ENCODE measurements at places on chromosomes 12 and 14.

- no peak for DNase-seq
These were observed 1.1 kb downstream of the CNTN1 start for GRCh38 chr12:40693207-40693821.

- no peak for DNase-seq
These were observed 152.1 kb upstream of the PLEKHG7 start for GRCh38 chr12:92550661-92551060.

DNA sequence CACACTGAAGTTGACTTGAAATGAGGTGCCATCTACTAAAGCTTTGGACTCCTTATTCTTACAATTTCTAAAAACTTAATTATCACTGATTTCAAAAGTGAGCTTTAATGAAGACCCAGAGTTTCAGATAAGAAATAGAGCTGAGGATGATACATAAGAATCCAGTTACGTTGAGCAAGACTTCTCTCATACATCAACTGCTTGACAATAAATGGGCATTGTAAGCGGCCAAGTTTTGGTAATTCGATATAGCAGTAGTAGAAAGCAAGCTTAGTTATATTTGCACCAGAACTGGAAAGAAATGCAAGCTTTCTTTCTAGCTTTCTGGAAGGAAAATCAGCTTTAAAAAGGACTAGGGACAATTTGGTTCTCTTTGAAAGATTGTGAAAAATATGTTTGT is 1359.6 kb downstream of the FSCB start:
- DNase-seq = no peak

- DNase-seq = no peak
These were observed 27.7 kb upstream of the TMED10 start for GRCh38 chr14:75204116-75204515.

DNA sequence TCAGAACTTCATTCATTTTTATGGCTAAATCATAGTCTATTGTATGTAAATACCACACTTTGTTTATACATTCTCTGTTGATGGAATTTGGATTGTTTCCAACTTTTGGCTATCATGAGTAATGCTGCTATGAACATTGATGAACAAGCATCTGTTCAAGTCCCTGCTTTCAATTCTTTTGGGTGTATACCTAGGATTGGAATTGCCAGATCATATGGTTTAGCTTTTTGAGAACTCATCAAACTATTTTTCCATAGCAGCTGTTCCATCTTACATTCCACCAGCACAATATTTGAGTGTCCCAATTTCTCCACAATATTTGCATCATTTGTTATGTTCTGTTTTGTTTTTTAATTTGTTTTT is 52.3 kb upstream of the CCND2 start:
- no peak for DNase-seq

GRCh38 chr14:65237941-65238340 is 135.6 kb upstream of the MAX start:
- DNase-seq = no peak

- no peak for DNase-seq
These were observed 66.5 kb downstream of the ATP23 start for GRCh38 chr12:58007875-58008274.

- no peak for DNase-seq
These were observed 40.0 kb upstream of the NAP1L1 start for GRCh38 chr12:76124456-76124855.

- DNase-seq = no peak
These were observed 191.5 kb upstream of the C14orf180 start for GRCh38 chr14:104388011-104388521.

DNA sequence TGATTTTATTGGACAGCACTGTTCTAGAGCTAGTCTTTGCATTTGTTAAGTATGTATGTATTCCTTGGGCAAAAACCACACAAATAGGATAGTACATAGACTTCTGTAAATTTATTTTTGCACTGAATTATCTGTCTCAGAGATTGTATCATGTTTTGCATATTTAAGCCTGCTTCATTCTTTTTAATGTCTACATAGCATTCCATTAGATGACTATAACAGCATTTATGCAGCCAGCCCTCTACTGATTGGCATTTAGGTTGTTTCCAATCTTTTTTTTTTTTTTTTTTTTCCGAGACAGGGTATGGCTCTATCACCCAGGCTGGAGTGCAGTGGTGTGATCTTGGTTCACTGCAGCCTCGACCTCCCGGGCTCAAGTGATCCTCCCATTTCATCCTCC is 34.5 kb downstream of the SYNDIG1L start:
- no peak for DNase-seq

- DNase-seq = no peak
These were observed 215.1 kb downstream of the LRRK2 start for GRCh38 chr12:40439771-40440492.

DNA sequence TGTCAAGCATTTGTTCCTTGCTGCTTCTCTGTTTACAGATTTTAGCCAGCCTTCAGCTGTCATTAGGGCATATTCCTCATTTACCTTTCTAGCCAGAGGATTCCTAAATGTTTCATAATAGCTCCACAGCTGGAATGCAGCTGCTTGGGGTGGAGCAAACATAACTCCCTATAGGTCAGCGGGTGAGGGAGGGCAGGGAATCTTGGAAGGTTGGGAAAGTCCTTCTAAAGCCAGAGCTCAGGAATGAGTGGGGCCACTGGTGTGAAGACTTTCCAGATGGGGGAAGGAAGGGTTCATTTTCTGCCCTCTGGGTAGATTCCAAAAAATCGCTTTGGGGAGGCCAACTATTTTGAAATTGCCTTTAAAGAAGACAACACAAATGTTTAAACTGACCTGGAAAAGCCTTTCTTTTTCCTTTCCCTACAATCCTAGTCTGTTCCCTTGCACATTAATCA is 16.3 kb upstream of the IRF2BPL start:
- DNase-seq = no peak

DNA sequence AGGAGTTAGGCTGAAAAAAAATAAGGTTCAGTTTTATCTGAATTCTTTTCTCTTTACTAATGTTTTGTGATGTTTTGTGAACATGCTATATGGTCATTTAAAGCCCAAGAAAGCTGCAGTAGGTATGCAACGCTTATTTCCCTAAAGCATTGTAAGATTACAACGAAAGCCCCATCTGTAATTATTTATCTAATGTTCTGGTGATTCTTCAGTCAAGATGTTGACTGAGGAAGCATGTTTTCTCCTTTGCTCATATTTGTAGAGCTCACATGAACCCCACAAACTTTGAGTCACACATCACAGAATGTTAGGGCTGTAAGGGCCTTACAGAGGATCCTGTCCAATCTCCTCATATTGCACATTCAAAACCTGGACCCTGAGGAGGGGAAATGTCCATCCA is 3.2 kb upstream of the TUBA1C start:
- DNase-seq = no peak

- no peak for DNase-seq
These were observed 823 bp upstream of the TSPAN11 start for GRCh38 chr12:30925607-30926242.

DNA sequence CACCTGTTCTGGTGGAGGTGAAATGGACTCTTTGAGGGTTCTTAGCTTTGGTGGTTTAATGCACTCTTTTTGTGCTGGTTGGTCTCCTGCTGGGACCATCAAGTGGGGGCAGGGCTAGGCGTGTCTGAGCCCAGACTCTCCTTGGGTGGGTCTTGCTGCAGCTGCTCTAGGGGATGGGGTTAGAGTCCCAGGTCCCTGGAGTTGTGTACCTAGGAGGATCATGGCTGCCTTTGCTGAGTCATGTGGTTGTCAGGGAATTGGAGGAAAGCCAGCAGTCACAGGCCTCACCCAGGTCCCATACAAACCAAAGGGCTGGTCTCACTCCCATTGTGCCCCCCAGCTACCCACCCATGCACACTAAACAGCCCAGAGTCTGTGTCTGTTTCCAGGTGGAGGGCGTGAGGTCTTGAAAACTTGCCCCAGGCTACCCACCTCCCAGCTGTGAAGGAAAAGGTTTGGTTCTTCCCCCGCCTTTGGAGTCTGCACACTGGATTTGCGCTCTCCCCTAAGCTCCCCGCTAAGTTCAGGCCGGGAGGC is 387.7 kb downstream of the TMTC2 start:
- no peak for DNase-seq

- DNase-seq = no peak
These were observed 2.6 kb downstream of the MYF6 start for GRCh38 chr12:80709811-80710726.

GRCh38 chr14:89427426-89428172 is 10.6 kb upstream of the FOXN3 start:
- no peak for DNase-seq

GRCh38 chr14:49950275-49951228 is 57.7 kb downstream of the ARF6 start:
- DNase-seq = no peak

DNA sequence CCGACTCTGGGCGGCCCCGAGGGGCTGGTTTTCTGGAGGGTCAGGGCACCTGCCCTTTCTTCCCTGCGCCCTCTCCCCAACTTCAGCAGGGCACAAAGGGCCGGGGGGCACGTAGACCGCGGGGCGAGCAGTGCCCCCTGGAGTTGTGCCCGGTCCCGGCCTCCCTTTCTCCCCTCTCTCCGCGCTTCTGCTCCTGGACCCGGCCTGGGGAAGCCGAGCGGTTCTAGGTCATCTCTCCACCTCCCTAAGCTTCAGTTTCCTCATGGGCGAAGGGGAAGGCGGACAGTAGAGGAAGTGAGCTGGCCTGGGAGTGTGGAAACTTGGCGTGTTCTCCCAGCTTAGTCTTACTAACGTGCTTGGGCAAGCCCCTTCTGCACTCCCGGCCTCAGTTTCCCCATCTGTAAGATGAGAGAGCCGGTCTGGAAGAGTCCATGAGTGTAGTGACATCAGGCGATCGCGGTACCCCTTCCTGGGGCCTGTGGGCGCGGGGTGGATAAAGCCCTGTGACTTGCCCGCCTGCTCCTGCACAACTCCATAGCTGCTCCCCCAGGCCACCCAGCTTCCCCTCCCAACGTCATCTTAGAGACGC is 158.6 kb upstream of the PARP11 start:
- peak; percentile 78 for DNase-seq

DNA sequence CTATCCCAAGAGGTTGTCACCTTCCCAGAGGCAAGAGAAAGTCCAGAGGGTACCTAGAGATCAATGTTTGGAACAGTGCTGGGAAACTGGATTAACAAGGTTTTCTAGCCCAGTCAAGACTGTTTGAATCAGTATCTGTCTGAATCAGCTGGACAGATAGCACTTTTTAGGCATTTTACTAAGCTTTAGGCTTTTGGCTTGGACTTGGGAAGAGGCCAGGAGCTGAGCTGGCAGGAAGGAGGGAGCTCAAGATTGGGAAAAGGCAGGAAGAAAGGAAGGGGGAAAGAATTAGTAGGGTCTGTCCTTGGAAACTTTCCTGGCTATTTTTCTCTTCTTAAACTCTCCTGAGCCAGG is 8.3 kb downstream of the IKZF4 start:
- no peak for DNase-seq

DNA sequence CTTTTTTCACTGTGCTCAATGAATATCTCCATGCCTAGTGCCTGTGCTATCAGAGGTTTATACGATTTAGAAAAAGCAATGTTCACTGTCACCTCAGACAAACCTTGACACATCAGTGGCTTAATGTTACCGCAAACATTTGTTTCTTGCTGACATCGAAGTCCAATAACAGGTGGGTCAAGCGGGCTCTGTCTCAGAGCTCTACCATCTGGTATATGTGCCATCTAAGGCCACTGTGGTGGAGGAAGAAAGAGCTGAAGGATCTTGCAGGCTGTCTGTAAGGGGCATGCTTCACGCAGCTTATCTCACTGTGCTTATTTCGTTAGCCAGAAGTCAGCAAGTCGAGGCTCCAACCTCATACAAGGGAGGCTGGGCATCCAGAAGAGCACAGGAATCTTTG is 189.5 kb upstream of the NTF3 start:
- DNase-seq = no peak

GRCh38 chr14:74368441-74368840 is 20.2 kb downstream of the VRTN start:
- DNase-seq = no peak

DNA sequence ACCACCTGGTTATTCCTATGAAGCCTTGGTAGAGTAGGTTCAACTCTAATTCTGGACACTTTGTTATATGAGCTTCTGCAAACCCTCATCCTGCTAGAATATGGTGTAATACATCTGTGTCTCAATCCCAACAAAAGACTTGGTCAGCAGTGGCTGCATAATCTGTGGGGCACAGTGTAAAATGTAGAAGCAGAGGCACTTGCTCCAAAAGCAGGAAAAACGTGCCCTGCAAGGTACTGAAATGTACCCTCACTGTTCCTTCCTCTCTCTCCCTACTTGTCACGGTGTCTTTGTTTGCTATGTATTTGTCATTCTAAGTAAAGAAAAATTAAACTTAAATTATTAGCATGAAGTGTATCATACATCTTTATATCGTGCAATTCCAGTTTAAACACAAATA is 267.9 kb downstream of the BCL11B start:
- peak; percentile 9 for DNase-seq

DNA sequence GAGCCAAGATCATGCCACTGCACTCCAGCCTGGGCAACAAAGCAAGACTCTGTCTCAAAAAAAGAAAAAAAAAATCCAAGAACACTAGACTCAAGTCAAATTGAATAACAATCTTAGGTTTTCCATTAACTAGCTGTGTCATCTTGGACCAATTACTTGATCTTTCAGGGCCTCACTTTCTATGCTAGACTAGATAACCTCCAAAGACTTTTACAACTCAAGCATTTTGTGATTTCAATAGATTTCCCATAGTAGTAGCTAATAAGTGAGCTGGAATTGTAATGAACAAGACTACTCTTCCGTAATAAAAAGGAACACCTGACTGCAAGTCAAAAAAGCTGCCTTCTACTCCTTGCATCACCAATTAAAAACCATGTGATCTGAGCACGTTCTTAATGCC is 127.0 kb upstream of the SSTR1 start:
- DNase-seq = no peak

GRCh38 chr12:113197518-113198077 is 12.1 kb downstream of the RITA1 start:
- DNase-seq = no peak

GRCh38 chr12:113960030-113960429 is 6.1 kb downstream of the RBM19 start:
- DNase-seq = no peak

GRCh38 chr14:38090506-38090905 is 117.2 kb upstream of the SSTR1 start:
- DNase-seq = no peak

DNA sequence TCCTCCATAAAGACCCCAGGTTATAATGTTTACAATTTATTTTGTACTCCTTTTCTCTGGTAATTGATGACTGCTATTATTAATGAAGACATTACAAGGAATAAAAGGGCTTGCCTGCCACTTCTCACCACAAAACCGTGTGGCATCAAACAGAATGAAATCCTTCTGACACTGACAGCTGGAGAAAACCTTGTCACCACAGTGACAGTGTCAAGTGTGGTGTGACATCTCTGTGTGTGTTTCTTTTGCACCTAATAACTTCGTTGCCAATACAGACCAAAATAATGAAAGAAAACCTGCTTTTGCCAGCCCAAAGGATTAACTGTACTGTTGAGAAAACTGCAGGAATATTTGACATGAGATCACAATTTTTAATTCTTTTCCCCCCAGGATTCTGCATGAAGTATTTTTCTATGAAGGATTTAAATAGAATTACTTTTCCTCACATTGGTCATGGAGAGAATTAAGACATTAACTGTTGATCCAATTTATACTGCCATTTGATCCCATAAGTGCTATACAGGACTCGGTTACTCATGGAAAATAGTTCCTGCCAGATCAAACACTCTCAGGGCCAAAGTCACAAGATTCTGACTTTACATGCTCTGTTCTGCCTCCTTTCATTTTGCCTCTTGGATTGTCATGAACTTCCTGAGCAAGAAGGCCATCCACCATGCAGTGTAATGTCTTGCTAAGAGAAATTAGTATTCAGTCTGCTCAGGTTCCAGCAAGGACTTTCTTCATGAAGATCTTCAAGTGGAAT is 60.4 kb upstream of the IFNG-AS1 start:
- DNase-seq = no peak

GRCh38 chr14:62369919-62370560 is 607.8 kb downstream of the SNAPC1 start:
- DNase-seq = no peak

GRCh38 chr12:123744836-123745235 is 17.3 kb upstream of the DNAH10 start:
- no peak for DNase-seq
